Small intestine (tissue), 16 donors: ENCODE measurements at places on chromosomes 6 and 20. TPM values are rescaled to one million over a fixed set of nuclear protein-coding genes. Genes with fewer than 3 reads are reported as not detected.

- no peak overlapping the region for H3K27ac ChIP-seq
- H3K4me1 ChIP-seq: peaks cover 2% of the 10 kb centered on the region
- no peaks in the 10 kb centered on the region for H3K27me3 ChIP-seq
- H3K36me3 ChIP-seq: peaks cover 3% of the 10 kb centered on the region
- no peak for DNase-seq
These were observed 31.9 kb downstream of the PNPLA1 start for GRCh38 chr6:36301781-36302180.

The FAM184A gene
- polyA plus RNA-seq: 6.3 TPM

- no peaks in the 10 kb centered on the region for H3K36me3 ChIP-seq
- H3K4me3 ChIP-seq: no peak overlapping the region
- no peak overlapping the region for H3K27ac ChIP-seq
- DNase-seq: no peak
- no peaks in the 10 kb centered on the region for H3K27me3 ChIP-seq
- H3K4me1 ChIP-seq: no peaks in the 10 kb centered on the region
These were observed 225.3 kb downstream of the RIMS1 start for GRCh38 chr6:72111611-72112010.

GRCh38 chr6:11538819-11539468 lies 1.4 kb downstream of the TMEM170B start:
- H3K27ac ChIP-seq: no peak overlapping the region
- no peak overlapping the region for H3K4me3 ChIP-seq
- DNase-seq: no peak
- no peaks in the 10 kb centered on the region for H3K4me1 ChIP-seq
- no peaks in the 10 kb centered on the region for H3K36me3 ChIP-seq

DNA sequence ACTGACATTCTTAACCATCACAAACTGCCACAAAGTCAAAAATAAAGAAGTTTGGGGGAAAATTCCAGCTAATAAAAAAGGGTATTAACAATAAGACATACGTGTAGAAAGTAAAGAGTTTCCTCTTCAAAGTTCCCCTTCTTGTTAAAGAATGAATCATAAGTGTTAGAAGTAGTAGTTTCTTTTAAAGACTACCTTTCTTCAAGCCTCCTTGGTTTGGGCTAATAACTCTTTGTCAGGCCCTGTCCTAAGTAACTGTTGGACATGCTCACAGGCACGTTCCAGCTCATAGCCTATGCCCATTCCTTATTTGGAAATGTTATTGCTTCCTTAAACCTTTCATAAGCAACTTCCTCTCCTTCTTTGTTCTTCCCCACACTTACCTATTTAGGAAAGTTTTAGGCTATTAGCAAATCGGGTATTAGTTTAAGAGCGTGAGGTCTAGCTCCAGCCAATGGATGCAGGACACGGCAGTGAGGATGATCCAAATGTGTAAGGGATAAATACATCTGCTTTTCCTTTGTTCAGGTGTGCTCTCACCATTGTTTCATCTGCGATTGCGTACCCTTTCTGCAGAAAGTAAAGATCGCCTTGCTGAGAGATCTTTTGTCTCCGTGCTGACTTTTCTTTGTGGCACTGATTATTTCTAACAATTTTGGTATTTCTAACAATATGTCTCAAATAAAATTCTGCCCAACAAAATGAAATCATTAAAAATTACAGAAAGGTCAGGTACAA lies 64.9 kb downstream of the CHD6 start:
- H3K36me3 ChIP-seq: no peaks in the 10 kb centered on the region
- no peak overlapping the region for H3K4me3 ChIP-seq
- DNase-seq: no peak
- H3K27ac ChIP-seq: no peak overlapping the region

GRCh38 chr20:55584964-55585363 lies 420.4 kb downstream of the CBLN4 start:
- H3K4me3 ChIP-seq: no peak overlapping the region
- no peaks in the 10 kb centered on the region for H3K36me3 ChIP-seq
- H3K27ac ChIP-seq: no peak overlapping the region
- no peak for DNase-seq

DNA sequence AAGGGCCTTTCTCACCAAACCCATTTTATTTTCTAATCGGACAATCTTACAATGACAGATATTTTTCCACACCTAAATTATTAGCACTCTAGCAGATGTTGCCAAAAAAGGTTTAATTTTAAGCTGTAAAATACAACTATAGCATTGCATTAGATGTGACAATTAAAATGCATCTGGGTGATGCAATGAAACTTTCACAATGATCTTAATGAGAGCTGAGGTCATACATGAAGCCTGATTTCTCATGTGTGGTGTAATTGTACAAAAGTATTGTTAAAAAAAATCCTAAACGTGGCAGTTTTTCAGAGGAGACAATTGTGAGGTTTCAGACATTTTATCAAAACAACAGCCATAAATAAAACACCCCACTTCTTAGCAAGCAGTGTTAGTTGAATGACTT lies 606.0 kb downstream of the HDGFL1 start:
- H3K27me3 ChIP-seq: no peaks in the 10 kb centered on the region
- no peak overlapping the region for H3K4me3 ChIP-seq
- H3K4me1 ChIP-seq: no peaks in the 10 kb centered on the region
- DNase-seq: no peak

The SUMO4 gene
- 0.28 TPM for polyA plus RNA-seq
